ENCODE measurements at places on chromosomes 7 and 10. TPM values are rescaled to one million over a fixed set of nuclear protein-coding genes. Genes with fewer than 3 reads are reported as not detected.

Gene RPEL1
- 0.43 TPM for total RNA-seq

Gene ASB15
- not detected for total RNA-seq

Gene CLCN1
- under 0.01 TPM for total RNA-seq

Gene PNLIP
- total RNA-seq = not detected

Gene IFIT1B
- not detected for total RNA-seq

Gene MDFIC
- total RNA-seq = 39.3 TPM

Gene SKAP2
- total RNA-seq = 10.4 TPM

- no peak for DNase-seq
Measured at GRCh38 chr10:110073896-110074295, 66.1 kb downstream of the ADD3 start.

DNA sequence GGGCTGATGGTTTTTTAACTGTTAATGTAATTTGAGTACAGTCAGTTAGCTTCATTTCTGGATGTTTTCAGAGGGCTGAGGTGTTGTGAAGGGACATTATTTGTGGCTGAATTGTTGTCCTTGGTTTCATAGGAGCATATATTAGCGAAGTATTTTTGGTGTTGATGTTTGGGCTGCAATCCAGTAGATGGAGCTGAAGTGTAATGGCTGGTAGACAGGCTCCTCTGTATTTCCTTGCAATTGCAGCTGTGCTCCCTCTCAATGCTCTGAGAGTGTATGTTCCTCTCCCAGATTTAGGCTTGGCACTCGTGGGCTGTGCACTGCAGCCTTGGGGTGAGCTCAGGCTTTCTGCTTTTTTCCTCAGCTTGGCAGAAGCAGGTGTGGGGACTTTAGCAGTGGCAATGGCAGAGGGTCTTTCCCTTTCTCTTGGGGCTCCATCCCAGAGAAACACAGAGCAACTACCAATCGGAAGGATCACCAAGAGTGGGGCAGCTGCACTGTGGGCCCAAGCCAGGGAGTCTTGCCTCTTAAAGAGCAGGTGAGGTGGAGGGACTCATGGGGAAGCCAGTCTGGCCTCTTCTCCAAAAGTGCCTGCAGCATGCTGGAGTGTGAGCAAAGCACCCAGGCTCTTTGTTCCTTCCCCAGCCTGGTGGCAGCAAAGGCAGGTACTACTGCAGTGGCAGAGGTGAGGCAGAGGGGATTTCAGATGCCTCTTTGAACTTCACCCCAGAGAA lies 544.4 kb downstream of the SH2D4B start:
- no peak for DNase-seq

- DNase-seq = no peak
Measured at GRCh38 chr10:130579913-130580312, 443.7 kb downstream of the GLRX3 start.

GRCh38 chr7:151276666-151277590 lies 28.4 kb upstream of the SMARCD3 start:
- peak; percentile 59 for DNase-seq

- DNase-seq = no peak
Measured at GRCh38 chr7:157507987-157508386, 171.2 kb downstream of the DNAJB6 start.

DNA sequence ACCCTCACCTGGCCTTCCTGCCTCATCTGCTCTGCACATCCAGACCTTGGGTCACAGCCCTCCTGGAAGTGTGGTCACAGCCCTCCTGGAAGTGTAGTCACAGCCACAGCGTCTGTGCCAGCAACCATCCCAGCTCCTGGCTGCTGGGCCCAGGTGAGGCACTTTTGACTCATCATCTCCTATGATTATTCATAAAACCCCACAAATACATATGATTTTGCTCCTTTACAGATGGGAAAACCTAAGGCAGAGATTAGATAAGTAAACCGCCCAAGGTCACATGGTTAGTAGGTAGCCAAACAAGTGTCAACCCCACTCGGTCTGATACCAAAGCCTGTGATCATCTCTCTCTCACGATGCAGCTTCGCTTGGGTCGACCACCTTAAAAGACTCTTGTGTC lies 94.3 kb downstream of the PRLHR start:
- DNase-seq = no peak

- peak; percentile 68 for DNase-seq
Measured at GRCh38 chr7:234051-234707, 41.8 kb downstream of the FAM20C start.

DNA sequence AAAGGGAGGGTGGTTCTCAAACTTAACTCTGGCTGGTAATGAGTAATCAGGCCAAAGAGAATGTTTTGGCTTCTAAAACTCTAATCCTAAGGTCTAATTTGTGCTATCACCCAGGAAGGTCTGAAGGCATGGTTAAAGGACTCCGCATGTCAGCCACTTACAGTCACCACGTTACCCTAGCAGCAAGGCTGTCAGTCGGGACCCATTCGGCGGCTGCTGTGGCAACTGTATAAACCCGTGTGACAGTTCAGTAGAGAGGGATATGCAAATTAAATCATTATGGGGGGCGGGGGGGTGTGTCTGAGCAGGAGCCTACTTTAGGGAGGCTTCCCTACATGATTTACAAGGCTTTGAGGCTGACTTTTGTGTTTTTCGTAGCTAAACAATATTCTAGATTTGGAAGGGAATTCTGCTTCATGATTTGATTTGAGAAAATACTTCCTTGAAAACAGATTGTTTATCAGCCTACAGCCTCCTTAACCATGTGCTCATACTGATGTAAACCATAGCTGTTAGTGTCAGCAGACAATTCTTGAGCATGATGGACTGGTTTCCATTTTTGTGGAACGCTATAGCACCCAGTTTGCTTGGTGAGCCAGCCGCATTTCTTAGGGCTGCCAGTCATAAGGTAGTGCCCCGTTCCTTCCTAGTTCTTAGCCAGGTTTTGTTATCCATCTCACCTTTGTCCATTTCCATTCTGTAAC lies 284.4 kb downstream of the USP6NL start:
- DNase-seq = no peak

- no peak for DNase-seq
Measured at GRCh38 chr7:11703829-11704228, 128.2 kb downstream of the THSD7A start.

DNA sequence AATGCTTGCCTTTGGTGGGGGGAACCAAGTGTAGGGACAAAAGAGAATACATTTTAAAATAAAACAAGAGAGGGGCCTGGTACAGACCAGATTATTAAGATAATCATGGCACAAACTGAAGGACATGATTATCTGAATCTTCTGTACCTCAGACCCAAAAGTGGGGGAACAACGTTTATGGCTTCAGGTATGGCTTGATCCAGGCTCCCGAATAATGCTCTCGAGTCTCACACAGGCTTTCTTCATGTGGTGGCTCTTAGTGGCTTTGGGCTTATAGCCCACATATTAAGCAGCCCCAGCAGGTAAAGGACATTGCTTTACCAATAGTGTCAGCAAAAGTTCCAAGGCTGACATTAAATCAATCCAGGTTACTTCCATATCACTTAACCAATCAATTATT lies 106.8 kb upstream of the FOXK1 start:
- DNase-seq = no peak

DNA sequence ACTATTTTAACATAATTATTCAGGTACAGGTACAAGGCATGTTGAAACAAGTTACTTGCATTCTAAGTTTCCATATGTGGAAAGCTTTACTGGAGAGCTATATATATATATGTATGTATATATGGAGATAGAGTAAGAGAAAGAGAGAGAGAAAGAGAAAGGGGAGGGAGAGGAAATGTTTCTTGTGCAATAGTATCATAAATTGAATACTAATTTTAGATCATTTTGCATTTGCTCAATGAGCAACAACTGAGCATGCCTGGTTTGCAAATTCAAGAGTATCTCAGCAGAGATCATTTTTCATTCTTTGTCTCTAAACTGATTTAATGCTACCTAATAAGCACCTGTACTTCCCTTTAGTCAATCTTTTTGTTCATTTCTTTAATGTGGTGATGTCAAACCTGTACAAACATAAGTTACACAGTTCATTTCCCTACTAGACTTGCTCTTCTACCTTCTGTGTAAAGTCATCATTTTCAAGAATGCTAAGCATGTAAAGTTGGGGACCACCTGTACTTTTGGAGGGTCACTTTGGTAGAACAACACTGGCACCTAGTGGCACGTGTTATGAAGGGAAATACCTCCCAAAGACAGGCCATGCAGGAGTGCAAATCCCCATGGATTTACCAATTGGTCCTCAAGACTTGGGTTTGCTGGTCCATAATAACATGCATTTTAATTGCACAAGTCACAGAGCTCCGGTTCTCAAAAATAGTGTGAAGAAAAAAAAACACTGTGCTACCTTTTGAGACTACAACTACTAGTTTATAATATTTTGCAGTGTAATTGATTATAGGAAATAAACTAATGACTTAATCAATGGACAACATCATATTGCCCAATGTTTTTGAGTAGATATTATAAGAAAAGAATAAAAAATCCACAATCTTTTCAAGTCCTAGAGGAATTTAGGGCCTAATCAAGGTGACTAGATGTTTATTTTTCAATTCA lies 431.2 kb upstream of the IGFBP3 start:
- DNase-seq = peak; percentile 60

DNA sequence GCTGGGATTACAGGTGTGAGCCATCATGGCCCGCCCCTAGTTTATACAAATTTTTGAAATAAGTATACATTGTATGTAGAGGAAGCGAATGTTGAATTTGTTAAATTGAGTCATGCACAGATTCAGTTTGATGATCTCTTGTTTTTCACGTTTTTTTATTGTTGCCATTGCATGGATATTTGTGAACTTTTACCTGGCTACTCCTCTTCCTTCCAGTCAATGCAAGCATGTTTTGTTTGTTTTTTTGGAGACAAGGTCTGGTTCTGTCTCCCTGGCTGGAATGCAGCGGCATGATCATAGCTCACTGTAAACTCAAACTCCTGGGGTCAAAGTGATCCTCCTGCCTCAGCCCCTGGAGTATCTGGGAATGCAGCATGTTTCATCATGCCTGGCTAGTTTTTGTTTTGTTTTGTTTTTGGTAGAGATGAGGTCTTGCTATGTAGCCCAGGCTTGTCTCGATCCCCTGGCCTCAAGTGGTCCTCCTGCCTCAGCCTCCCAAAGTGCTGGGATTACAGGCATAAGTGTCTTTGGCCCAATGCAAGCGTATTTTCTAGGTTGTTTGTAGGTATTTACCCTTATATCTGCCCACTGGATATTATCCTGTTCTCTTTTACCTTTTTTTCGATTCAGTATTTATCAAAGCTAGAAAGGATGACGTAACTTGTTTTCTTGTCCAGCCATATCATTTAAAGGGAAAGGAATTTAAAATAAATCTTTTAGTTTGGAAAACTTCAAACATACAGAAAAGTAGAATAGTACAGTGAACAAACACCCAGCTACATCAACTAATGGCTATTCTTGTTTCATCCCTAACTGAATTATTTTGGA lies 11.0 kb downstream of the LCOR start:
- DNase-seq = no peak

DNA sequence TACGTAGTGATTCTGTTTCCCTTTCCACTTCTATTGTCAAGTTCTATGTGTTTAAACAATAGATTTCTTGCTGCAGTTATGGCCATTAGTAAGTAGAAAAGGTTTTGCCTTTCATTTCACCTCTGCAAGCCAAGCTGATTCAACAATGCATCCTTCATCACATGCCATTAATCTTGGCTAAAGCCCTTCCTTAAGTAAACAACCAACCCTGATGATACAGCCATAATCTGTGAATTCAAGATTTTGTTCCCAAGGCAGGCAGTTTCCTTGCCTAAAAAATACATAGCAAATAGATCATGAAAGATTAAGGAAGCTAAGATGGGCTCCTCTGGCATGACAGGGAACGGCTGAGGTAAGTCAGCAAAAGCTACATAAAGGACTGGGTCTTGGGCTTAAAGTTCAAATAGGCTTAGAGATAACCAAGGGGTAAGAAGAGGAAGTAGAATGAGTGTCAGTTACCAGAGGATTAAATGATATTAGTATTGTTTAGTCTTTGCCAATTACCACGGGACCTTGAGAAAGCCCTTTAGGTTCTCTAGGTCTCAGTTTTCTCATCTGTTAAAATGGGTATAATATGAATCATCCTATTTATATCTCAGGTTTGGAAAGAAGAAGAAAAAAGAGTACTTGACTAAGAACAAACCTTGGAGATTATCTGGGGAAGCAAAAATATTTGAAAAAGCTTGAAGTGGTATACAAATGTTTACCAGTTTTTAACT lies 35.9 kb upstream of the ANK3 start:
- no peak for DNase-seq
